Effector memory CD4-positive, alpha-beta T cell (primary cell): ENCODE measurements at places on chromosomes 12 and 14.

GRCh38 chr12:89783359-89784060 is 74.9 kb upstream of the ATP2B1 start:
- DNase-seq: no peak

GRCh38 chr12:3967556-3968160 is 94.5 kb upstream of the PARP11 start:
- DNase-seq: no peak

DNA sequence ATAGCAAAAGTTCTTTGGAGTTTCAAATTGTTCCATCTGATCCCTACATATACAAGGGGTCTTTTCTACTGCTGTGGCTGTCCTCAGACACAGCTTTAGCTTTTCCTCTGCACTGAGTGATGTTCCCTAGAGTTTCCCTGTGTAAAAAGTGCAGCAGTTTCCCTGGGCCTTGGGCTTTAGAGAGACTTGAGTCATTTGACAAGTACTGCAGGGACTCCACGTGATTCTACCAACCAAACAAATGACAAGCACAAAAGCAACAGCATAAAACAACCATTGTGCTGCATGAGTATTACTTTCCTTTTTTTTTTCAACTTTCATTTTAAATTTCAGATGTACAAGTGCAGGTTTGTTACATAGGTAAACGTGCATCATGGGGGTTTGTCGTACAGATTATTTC is 272.8 kb downstream of the PDZRN4 start:
- no peak for DNase-seq

GRCh38 chr14:61140271-61140670 is 140.9 kb downstream of the TMEM30B start:
- DNase-seq: no peak

DNA sequence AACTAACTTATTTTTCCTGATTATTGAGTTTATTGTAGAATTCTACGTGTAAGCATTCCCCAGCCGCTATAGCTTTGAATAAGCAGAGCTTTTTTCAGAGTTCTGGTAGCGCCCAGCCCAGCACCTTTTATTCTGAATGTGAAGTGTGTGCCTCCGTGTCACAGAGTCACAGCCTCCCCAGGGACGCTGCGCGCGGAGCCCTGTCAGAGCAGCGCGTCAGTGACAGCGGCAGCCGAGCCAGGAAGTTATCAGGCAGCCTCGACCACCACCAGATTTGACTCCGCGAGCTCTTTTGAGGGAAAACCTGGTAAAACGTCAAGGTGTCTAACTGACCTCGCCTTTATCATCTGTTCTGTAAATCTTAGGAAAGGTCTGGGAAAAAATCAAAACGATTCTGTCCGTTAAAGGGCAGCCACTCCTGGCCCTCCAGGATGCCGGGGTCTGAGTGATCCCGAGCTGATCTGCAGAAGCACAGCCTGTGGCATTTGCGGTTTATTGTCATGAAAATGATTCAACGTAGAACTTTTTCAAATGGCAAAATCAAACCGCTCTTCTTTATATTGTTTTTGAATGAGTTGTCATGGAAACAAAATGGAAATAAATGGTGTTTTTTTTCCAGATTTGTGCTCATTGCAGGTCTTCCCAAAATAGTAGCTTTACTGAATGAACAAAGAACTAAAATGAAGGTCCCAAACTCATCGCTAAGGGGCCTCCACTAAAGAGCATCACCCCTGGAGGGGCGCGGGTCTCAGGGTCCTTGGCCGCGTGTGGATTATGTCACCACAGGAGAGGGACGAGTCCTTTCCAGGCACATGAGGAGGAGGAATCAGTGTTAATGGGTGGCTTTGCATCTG is 43.1 kb upstream of the MMP17 start:
- DNase-seq: no peak

GRCh38 chr12:67274186-67274585 is 5.0 kb downstream of the CAND1 start:
- no peak for DNase-seq

DNA sequence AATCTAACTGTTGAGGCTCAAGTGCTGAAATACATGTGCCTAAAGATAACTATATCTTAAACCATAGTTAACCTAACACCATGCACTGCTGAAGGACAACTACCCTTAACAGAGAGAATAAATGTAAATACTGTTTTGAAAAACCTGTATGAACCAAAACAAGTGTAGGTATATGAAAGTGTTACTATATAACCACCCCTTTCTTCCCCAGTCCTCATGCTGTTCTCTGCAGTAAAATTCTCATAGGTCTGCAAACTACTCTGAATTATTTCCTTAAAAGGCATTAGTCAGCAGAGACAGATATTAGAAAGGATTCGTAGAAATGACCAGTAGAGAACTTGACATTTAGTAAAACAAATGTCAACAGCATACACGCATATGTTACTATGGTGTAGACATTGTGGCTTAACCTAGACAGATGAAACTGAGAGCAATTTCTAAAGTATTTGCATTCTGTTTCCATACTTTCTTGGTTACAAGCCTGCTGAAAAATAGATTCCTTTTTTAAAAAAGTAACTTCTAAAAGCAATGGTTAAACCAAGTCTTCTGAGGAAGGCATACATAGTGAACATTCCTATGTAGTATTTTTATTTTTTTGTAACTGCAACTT is 13.9 kb downstream of the CSRP2 start:
- no peak for DNase-seq

GRCh38 chr12:132754160-132754932 is 7.3 kb downstream of the ANKLE2 start:
- no peak for DNase-seq

- DNase-seq: no peak
Measured at GRCh38 chr14:86938320-86938719, 1054.7 kb downstream of the GALC start.

- no peak for DNase-seq
Measured at GRCh38 chr14:87934185-87934584, 58.8 kb downstream of the GALC start.

DNA sequence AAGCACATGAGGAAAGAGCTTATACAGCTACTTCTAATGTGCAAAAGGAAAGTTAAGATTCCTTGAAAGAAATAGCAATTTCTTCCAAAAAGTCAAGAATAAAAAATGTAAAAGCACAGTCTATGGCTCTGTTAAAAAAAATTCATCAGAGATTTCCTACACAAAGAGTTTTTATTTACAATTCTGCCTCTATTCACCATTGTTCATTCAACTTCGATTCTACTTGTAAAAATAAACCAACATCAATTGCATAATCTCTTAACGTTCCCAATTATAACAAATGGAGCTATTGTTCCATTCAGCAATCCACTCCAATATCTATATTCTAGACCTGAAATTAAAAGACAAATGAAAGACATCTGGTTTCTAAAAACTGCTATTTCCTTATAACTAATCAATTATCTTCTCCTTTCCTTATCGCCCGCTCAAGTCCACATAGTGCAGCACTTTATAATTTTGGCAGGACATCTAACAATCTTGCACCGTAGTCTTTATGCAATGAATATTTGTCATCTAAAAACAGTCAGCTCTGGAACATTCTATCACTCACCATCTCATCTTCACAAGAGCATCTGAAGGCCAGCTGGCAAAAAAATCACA is 6.2 kb downstream of the EIF2S3B start:
- DNase-seq: no peak

- no peak for DNase-seq
Measured at GRCh38 chr12:109760031-109760929, 46.7 kb downstream of the FAM222A start.

- no peak for DNase-seq
Measured at GRCh38 chr14:63993992-63994391, 141.2 kb downstream of the SYNE2 start.

DNA sequence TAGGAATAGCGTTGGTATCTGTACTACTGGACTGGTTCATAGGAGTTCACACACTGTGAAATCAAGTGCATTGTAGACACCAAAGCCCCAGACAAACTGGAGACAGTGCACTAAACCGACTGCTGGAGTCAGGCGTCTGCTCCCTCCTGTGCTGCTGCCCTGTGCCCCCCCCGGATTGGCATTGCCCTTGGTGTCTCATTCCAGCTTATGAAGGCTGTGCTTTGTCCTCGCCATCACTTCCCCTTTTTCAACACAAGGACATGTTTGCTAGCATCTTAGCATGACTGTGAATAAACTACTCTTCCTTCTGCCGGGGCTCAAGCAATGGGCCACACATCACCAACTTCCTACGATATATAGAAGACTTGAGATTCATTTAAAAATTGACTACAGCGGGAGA is 84.0 kb downstream of the TMCC3 start:
- no peak for DNase-seq

- no peak for DNase-seq
Measured at GRCh38 chr14:81298122-81298521, 77.4 kb upstream of the GTF2A1 start.

- DNase-seq: no peak
Measured at GRCh38 chr12:57902478-57902969, 38.8 kb upstream of the ATP23 start.

- no peak for DNase-seq
Measured at GRCh38 chr12:94140556-94140955, 7.8 kb upstream of the PLXNC1 start.

DNA sequence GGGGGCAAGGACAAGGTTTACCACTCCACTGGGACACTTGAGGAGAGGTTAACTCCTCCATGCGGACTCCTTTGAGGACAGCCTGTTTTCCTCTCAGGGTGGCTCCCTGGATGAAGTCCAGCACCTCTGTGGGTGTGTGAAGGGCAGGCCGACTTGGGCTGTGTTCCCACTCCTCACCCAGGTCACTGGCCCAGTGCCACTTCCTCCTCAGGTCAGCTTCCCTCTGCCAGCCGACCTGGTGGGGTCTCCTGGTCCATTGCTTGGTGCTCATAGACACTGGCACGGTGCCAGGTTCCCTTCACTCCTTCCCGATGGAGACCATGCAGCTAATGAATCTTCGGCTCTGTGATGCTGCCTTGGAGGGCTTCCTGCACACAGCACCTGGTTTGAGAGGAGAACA is 146.4 kb upstream of the RTL1 start:
- no peak for DNase-seq

DNA sequence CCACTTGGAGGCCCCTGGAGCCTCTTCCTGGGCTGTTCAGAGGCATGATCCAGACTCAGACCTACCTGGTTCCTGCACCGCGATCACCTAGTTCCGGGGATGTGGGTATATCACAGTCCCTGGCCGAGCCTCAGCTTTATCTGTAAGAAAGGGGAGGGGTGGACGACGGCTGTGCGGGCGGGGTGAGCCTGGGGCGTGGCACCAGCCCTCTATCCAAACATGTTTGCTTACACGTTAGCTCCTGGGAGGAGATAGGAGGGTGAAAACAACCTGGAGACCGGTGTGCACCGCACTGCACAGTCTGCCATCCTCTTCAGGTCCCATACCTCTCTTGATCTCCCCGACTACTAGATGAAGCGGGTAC is 1.2 kb downstream of the ANKRD9 start:
- no peak for DNase-seq

GRCh38 chr12:29667011-29667410 is 116.7 kb downstream of the TMTC1 start:
- no peak for DNase-seq

GRCh38 chr14:34981743-34982420 is 910 bp upstream of the SRP54 start:
- no peak for DNase-seq

GRCh38 chr12:83807871-83808270 is 1104.7 kb downstream of the SLC6A15 start:
- DNase-seq: no peak

GRCh38 chr14:89626233-89626806 is 209.3 kb upstream of the FOXN3 start:
- no peak for DNase-seq
